ENCODE measurements at places on chromosomes 1 and 21.

DNA sequence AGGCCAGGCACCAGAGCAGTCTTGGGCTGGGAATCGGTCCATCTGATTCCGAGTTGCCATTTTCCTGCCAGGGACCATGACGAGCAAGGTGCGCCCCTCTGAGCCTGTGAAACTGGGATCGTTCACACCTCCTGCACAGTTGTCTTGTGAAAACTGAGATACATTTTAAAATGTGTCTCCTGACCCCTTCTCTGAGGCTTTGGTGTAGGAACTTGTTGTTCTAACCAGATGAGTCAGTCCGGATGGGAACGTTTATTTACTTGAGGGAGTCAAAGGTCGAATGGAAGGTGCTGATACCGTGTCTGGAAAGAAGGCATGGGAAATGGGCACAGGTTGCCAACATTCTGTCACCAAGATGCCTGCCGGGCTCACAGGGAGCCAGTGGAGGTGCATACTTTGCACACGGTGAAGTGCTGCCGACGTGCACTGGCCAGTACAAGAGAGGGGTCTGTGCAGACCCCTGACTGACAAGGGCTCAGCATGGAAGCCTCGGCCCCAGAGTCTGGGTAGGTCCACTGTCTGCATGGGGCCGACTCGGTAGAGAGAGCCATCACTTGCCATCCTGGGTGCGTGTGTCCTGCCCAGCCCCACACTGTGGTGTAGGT lies 7.4 kb upstream of the KCNN3 start:
- no peak for DNase-seq

DNA sequence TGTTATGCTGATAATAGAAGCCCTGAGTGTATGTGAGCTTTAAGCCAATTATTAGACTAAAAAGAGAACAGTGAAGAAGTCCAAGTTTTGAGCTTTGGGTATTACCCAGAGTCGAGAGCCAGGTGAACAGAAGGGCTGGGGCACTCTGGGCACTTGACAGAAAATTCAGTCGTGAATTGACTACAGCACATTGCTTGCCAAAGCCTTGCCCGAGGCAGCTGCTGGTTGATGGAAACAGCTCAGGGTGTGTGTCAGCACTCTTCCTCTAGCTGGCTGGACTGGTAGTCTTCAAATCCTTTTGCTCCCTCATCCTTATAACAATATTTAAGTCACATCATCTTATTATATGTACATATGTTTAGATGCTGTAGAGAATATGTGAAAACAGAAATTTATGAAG lies 21.3 kb downstream of the PDE4B start:
- no peak for DNase-seq

GRCh38 chr21:31943561-31943960 lies 70.7 kb downstream of the HUNK start:
- no peak for DNase-seq

GRCh38 chr1:53406551-53407235 lies 52.5 kb upstream of the DMRTB1 start:
- DNase-seq, result no peak

GRCh38 chr1:226873771-226874578 lies 3.6 kb downstream of the PSEN2 start:
- DNase-seq, result no peak

GRCh38 chr1:181742426-181742825 lies 259.1 kb downstream of the CACNA1E start:
- DNase-seq, result no peak

- DNase-seq, result no peak
Measured at GRCh38 chr1:66166753-66167152, 367.2 kb upstream of the SGIP1 start.

Measured in stimulated activated CD4-positive, alpha-beta T cell treated with anti-CD3 and anti-CD28 coated beads, Interleukin-1b, Interleukin-23, amount 100 ng/mL, for 1 hour (primary cell).